CD4-positive, alpha-beta T cell treated with Interleukin-17A for 4 hours (primary cell): ENCODE measurements at places on chromosomes 3 and 15.

- DNase-seq, result no peak
Measured at GRCh38 chr15:90082140-90082715, 20.0 kb downstream of the IDH2 start.

GRCh38 chr3:187110156-187110555 is 29.1 kb downstream of the RPL39L start:
- DNase-seq, result no peak

DNA sequence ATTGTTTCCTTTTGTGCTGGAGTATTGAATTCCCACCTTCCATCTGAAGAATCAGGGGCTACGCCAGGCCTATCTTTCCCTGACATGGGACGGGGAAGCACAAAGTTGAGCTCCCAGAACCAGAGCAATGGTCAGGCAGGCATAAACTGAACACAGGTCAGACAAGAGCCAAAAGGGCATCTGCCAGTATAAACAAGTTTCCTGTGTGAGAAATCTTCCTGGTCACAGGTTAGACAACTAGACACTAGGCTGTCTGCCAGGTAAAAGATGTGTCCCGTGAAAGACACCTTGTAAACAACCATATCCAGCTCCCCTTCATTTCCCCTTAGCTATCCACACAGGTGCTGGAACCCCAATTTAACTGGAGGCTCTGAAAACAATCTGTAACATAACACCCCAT is 44.0 kb upstream of the CD96 start:
- DNase-seq, result no peak

- no peak for DNase-seq
Measured at GRCh38 chr3:111605018-111605417, 9.9 kb upstream of the ZBED2 start.

- DNase-seq, result no peak
Measured at GRCh38 chr15:26661748-26662147, 111.1 kb downstream of the GABRB3 start.

DNA sequence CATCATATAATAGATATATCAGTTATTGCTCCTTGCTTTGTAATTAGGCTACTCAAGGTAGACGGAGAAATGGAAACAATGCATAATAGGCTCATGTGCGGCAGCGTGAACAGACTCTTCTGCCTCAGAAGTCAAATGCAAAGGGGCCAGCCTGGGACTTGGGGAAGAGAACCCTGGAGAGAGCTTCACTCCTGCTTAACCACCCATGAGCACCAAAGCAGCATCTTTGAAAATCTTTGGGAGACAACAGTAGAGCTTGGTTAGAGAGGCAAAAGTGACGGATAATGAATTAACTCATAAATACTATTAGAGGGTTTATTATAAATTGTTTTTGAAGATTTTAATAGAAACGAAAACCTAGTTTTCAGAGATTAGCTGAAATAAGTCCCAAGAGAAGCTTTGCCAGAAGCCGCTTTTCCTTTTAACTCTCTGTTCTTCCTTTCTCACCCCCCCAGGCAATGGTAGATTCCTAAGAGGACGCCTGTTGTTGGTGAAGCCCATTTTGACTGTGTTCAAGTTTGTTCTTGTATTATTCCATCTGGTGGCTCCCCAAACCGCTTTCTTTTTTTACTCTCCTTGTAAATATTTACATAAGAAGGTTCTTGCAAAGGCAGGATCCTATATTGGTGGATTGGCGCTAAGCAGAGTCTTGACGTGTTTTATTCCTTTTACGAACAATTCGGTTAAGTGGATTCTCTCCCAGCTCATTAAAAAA is 196.0 kb upstream of the TPRG1 start:
- DNase-seq, result no peak

DNA sequence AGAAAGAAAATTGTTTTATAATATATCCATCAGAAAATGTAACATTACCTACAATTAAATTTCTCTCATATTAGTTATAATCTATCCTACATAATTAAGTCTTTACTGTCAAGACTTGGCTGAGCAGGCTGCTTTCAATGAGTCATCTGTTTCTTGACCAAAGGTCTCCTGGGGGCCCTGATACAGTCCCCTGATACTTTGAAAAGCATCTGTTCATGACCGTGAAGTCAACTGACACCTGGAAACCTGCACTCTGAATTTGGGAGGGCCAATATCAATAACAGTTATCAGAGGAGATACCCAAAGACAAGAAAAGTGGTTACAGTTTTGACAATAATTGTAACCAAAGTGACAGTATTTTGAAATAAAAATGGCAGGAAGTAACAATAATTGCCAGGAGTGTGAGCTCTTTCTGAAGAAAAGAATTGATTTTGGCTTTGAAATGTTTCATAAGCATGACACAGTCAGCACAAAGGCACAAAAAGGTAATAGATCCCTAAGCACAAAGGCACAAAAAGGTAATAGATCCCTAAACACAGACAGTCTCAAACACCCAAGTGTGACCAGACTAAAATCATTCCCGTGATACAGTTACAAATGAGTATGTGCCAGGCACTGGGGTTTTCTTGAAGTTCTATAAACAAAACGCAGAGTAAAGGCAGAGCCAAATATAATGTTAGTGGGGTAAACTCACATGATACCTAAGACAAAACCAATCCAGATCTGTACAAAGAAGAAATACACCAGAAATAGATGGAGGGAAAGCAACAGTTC is 260.7 kb downstream of the PLOD2 start:
- DNase-seq, result no peak

DNA sequence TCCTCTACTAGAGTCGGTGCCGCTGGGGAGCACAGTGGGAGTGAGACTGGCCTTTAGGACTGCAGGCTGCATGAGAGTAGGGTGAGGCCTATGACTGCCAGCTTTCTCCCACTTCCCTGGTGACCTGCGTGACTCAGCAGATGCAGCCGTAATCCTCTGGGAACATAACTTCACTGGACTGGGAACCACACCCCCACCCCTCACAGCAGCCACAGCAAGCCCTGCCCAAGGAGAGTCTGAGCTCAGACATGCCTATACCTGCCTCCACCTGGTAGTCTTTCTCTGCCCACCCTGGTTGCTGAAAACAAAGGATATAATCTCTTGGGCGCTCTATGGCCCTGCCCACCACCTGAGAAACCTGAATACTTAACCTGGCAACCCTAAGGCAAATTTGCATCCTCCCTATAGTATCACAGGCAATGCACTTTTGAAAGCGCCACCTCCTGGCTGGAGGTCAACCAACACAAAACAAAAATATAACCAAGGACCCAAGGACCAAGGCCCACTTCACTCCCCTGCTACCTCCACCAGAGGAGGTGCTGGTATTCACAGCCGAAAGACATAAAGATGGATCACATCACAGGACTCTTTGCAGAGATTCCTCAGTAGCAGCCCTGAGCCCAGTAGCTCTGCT is 308.9 kb downstream of the CTNNB1 start:
- no peak for DNase-seq

DNA sequence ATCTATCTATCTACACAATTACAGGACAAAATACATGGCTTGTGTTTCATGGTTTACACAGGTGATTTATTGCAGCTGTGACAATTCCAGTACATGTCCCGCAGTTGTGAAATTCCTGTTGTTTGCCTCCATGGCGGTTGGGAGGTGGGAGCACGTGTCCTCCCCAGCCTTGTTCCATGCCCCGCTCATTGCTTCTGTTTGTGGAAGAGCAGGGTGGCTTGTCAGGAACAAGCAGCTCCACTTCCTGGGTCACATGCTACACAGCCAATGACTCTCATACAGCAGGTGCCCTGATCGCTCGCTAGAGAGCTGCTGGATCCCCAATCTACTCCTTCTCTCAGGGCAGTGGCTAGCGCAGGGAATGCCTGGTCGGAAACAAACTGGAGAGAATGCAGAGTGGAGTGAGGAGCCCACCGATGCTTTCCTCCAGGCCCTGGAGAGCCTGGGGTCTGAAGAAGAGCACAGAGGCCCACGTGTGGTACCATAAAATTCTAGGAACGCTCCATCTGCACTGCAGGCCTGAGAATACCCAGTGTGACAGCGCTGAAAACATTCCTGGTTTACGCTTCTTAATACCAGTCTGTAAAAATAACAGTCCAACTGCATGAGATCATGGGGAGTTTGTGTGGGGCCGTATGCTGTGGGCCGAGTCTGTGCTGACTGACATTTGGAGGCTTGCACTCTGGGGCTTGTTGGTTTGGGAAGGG is 270.6 kb upstream of the RGMA start:
- no peak for DNase-seq

GRCh38 chr3:38226273-38226672 is 39.3 kb upstream of the SLC22A13 start:
- no peak for DNase-seq

- no peak for DNase-seq
Measured at GRCh38 chr15:26037369-26037768, 174.2 kb upstream of the ATP10A start.

- no peak for DNase-seq
Measured at GRCh38 chr3:128335621-128336296, 130.9 kb downstream of the DNAJB8 start.
